ENCODE measurements at places on chromosomes 12 and 14.

- DNase-seq = no peak
Observed at GRCh38 chr12:40104461-40105264, 1.2 kb downstream of the SLC2A13 start.

- DNase-seq = no peak
Observed at GRCh38 chr12:123741937-123742572, 20.0 kb upstream of the DNAH10 start.

DNA sequence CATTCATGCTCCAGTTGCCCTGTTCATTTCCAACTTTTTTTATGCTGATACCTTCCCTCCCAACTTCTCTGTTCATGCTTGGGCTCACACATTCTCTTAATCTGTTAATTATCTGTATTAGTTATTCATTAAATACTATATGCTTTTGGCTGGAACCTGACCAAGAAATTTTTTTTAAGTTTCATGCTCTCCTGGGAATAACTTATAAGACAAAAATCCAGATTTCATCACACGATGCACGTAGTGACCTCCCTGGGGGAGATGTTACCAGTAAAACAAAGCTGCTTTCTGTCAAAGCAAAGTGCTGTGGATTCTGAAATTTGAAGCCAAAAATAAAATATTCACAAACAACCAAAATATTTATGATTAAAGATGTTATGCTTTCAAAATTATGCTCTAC lies 215.0 kb upstream of the USP15 start:
- no peak for DNase-seq

DNA sequence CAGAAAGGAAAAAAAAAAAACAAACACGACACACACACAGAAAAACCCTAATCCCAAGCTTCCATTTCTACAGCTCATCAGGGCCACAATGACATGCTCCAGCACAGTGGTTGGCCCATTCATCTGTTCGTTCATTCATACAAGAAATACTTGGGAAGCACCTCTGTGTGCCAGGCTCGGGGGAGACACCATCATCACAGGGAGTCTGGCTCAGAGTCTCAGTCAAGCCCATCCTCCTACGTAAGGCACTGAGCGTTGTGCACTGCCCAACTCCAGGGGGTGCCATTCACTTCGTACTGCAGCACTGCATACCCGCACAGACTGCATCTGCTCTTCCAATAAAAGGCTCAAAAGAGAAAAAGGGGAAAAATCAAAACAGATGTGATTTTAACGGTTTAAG lies 15.3 kb downstream of the VPS37B start:
- no peak for DNase-seq

DNA sequence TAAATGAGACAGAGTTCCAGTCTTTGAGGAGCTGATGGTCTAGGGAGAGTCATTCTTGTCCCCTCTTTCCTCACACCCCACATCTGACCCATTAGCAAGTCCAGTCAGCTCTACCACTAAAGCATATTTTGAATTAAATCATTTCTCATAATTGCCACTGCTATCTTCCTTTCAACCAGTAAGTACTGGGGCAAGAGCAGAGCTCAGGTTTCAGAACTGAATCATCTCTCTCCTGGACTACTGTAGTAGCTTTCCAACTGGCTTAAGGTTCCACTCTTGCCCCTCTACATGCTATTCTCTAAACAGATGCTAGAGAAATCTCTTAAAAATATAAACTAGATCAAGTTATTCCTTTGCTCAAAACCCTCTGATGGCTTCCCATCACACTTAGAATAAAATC lies 218.3 kb downstream of the TTC6 start:
- DNase-seq = no peak

- DNase-seq = peak; percentile 16
Observed at GRCh38 chr12:89947437-89948270, 239.0 kb upstream of the ATP2B1 start.

GRCh38 chr12:4027412-4027811 lies 154.2 kb upstream of the PARP11 start:
- DNase-seq = no peak

DNA sequence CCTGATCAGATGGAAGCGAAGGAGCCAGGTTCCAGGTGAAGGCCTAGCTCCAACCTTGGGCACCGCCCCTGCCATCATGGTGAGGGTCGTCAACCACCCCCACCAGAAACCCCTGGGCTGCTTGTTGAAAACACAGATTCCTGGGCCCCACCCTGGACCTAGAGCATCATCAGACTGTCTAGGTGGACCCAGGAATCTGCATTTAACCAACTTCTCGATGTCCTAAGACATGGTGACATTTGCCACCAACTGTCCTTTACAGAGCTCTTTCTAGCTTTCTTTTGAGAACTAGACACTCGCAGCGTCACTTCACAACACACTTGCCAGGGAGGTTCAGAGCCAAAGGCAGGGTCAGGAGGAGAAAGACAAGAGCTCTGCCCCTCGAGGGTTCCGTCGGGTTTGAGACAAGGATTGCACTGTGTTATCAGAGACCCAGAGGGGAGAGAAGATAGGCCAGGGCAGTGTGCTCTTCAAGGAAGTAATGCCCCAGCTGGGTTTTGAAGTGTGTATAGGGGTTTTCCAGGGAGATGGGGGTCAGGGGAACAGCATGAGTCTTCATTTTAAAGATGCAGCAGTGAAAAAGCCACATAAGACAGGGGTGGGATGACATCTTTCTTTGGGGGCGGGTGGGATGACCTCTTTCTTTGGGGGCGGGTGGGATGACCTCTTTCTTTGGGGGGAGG lies 24.6 kb downstream of the RFLNA start:
- DNase-seq = no peak

- DNase-seq = no peak
Observed at GRCh38 chr12:70278945-70279344, 35.7 kb downstream of the CNOT2 start.

- no peak for DNase-seq
Observed at GRCh38 chr14:100271247-100271939, 32.4 kb downstream of the YY1 start.

DNA sequence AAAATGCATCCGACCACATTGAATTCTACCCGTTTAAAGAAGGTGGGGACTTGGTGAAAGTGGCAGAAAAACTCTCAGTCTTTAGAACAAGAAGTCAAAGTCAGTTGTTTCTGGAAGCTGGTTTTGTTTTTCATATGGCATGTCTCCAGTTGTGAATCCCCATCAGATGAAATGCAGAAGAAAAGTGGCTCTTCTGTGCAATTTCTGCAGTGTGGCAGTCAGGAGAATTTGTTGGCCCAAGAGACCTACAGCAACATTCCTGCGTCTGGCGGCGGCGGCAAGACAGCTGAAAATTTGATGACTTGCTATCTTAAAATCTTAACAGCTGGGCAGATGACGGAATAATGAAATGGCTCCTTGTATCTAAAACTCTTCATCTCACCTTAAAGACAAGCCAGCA lies 201.5 kb downstream of the FOXN3 start:
- no peak for DNase-seq

DNA sequence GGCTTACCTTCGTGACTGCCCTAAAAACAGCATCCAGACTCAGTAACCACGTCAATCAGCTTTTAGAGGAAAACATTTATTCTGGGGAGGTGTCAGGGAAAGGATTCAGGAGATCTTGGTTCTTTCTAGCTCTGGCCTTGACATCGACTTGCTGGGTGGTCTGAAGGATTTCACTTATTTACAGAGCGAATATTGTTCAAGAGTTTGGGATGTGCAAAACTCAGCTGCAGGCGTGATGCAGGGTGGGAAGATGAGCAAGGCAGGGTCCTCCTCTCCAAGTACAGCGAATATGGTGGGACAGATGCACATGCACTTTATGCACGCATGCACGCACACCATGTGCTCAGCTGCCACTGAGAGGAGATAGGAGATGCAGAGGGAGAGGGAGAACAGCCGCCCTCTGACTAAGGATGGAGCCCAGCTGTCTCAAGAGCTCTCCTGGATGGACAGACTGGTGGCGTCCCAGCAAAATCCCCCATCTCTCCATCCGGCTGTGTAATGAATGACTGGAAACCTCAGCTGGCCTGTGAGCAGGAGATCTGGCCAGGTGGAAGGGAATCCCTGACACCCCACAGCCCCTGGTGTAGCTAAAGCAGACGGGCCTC lies 24.4 kb upstream of the BDKRB1 start:
- no peak for DNase-seq

GRCh38 chr14:51395361-51395849 lies 155.4 kb downstream of the TMX1 start:
- no peak for DNase-seq

- no peak for DNase-seq
Observed at GRCh38 chr14:64724578-64724930, 20.3 kb downstream of the PLEKHG3 start.

- no peak for DNase-seq
Observed at GRCh38 chr14:56585461-56586084, 6.0 kb downstream of the TMEM260 start.

DNA sequence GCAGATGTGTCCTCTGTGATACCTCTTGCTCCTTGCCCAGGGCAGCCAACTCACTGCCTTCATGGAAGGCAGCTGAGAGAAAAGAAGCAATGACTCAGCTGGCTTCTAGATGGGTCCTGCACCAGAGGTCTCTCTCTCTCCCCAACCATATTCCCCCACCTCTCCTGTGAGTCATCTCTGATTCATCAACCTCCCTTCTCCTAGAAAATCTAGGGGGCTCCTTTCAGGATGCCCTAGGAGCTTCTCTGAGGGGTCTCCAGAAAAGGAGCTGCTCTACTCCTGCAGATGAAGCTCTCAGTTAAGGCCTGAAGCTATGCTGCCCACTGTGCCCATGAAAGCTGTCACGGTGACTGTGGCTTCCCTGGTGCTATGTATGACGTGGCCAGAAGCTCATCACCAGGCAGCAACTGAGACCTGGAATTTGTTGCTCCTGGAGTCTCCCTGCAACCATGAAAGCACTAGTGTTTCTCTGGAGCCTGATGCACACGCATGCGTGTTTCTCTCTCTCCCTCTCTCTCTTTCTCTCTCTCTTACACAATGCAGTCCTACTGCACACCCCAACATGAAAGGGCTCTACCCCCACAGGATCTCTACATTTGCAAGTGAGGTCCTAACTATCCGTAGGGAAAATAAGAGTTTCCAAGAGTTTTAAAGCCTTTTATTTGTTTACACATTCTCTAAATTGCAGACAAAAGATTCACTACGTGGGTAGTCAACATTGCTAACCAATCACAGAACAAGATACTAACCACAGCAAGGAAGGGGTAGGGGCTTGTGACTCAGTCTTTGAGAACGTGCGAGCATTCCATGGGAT lies 285.3 kb downstream of the DPF3 start:
- no peak for DNase-seq

- DNase-seq = no peak
Observed at GRCh38 chr12:96710127-96710745, 196.8 kb upstream of the NEDD1 start.

GRCh38 chr12:3034067-3034750 lies 43.0 kb upstream of the TSPAN9 start:
- peak; percentile 73 for DNase-seq

DNA sequence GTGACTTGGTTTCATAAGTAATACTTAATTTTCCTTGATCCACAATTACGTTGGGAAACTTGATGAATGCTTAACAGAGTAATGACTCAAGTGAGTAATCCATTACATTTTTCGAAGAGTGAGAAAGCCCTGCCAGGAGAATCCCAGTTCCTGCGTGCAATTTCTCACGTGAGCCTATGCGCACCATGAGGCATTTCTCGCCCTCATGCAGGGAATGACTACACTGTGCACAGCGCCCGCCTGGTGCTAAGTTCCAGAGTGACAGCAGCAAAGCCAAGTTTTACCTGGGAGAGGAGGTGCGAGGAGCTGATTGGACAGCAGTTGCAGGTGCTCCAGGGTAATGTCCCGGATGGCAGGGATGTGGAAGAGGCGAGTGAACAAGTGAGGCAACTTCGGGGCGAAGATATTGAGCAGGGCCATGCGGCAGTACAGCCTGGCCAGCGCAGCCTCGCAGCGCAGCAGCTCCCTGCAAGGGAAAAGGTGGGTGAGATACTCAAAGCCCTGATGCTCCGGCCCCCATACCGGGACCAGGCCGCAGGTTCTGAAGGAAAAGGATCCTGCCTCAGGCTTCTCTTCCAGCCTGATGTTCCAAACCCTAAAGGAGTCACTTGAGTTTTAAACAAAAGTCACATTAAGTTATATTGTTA lies 69.4 kb downstream of the TRAFD1 start:
- no peak for DNase-seq

- no peak for DNase-seq
Observed at GRCh38 chr14:84694161-84694560, 835.8 kb upstream of the FLRT2 start.

DNA sequence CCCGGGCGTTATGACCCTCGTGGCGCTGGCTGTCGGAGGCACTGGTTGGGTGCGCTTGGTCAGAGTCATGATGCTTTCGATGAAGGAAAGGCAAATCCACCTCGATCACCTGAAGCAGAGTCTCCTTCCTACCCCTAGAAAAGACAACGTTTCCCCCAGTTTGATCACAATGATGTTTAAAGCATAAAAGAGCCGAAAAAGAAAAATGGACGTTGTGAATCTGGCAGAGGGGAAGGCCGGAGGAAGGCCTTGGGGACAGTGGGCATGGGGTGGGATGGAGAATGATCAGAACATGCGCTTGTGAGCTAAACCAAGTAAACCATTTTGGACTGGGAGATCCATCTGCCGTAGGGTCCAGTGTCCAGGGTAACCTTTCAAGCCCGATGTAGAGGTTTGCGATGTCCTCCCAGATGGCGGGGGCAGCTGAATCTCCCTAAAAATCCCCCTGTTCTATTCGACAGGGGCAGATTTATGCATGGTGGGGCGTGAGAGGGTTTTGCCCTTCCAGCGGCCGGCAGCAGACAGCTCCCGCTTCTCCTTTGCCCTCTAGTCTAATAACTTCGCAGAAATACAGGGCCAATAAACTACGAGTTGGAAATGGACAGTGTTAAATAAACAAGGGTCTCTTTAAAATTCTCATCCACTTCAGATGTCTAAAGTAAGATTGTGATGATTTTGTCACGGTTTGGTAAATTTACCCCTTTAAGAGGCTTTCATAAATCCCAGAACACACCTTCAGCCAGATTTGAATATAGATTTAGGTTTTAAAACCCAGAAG lies 2.3 kb upstream of the OTX2 start:
- no peak for DNase-seq

GRCh38 chr12:128554546-128555304 lies 269.0 kb downstream of the SLC15A4 start:
- DNase-seq = no peak

DNA sequence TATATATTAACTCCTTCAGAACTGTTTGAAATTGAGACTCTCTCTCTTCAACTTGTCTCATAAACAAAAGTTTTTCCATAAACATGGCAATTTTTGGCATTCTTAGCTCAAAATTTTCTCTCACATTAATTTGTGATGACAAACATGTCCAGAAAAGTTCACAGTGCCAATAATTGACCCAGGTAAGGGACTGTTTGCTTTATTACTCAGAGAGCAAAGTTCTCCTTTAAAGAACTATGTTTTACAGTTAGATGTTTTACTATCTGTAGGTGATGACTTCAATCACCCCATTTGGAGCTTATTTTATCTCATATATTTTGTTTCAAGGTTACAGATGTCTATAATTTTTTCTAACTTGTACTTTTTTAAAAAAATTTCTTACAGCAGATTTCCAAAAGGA lies 855.6 kb downstream of the SLC16A7 start:
- DNase-seq = no peak

All from D721Med (cell line).